Activated naive CD4-positive, alpha-beta T cell treated with anti-CD3 and anti-CD28 coated beads, Interleukin-2, amount 10 ng/mL, durations not matched to agents 7 days and 5 days (primary cell): ENCODE measurements at places on chromosomes 5 and 9.

DNA sequence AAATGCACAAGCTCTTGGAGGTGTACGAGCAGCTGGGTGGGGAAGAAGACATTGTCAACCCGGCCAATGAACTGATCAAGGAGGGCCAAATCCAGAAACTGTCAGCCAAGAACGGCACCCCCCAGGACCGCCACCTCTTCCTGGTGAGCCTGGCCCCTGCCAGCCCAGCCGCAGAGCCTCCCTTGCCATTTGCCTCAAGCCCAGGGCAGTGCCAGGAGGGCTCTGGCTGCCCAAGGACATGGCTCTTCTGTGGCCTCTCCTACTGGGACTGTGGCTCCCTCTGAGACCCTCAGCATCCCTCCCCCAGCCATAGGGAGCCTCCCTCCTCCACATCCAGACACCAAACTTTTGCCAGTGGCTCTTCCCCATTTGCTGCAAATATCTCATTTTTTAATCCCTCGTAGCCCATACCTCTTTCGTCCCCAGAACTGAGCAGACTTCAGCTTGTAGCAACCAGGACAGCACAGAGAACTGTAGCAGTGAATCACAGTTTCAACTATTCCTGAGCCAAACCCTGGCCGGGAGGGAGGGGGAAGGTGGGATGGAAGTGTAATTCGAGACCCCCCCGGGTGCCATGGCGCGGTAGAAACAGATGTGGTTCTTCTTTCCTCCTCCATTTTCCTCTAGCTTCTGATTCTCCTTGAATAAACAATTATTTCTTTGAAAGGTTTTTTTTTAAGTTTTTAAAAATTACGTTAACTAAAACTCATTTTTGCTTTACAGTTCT, 44.5 kb upstream of the SUSD3 start:
- no peak for DNase-seq

DNA sequence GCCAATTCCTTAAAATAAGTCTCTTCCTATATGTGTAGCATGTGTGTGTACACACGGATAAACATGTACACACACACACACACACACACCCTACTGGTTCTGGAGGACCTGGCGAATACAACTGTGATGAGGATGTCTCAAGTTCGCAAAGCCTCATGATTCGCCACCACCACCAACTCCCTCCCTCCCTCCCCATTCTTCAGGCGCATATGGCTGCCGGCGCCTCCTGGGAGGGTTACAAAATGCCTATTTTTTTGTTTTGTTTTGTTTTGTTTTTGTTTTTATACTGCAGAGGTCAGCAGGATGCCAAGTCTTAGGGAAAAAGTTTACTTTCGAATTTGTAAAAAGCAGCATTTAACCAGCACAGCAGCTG, 88.0 kb downstream of the DAP start:
- DNase-seq = no peak

- no peak for DNase-seq
These were observed 249.4 kb downstream of the NPR3 start for GRCh38 chr5:32960340-32961058.

DNA sequence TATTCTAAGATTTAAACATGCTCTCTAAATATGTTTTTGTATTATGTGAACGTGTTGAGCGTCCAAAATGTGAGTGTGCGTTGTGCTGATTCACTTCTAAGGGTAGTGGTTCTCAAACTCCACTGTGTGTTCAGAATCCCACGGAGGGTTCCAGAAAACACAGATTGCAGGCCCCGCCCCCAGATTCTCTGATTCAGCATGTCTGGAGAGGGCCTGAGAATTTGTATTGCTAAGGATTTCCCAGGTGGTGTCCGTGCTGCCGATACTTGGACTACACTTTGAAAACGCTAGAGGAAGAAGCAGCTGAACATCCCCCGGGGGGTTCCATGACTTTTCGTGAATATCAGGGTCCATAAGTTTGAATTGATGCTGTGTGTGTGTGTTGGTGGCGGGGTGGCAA, 1043.2 kb upstream of the WWC1 start:
- no peak for DNase-seq

DNA sequence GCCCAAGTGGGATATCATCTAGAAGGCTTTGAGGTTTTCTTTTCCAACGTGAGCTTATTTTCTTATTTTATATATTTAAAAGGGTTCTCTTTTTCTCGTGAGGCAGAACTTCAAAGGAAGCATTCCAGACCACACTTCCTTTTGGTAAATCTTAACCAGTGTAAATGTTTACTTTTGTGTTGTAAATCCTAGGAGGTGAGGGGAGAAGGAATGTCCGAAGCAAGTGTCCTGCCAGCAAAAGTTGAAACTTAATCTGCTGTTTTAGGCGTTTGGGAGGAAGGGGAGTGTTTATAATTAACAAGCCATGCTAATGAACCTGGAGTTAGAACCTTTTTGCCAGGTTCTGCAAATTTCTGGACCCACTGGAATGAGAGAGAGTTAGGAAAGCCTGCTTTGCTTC, 37.9 kb downstream of the WWC1 start:
- no peak for DNase-seq

GRCh38 chr5:35672995-35673394, 55.3 kb downstream of the SPEF2 start:
- DNase-seq = peak; percentile 52

- DNase-seq = no peak
These were observed 63.7 kb upstream of the ZNF622 start for GRCh38 chr5:16529306-16529705.

DNA sequence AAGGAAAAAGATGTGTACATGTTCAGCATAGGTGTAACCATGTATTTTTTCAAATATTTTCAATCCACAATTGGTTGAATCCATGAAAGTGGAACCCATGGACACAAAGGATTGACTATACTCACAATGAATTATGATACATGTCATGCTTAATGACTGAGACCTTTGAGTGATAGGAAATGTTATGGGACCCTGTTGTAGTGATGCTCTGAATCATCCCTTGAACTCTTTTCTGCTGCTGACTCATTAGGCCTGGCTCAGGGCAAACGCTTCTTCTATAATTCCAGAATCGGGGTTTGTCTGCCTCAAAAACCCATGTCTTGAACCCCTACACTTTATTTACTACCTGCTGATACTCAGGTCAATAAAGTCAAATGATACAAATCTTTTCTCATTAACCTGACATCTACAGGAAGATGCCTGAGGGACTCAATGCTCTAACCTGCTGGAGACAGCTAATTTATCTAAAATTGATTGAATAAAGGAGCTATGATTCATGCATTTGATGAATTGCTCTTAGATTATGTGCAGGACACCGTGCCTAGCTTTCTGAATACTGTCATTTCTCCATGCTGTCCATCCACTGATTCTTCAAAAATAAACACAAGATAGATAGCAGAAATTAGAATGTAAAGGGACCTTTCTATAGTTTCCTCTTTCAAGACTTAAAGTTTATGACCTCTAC, 260.1 kb downstream of the PRELID2 start:
- DNase-seq = no peak

DNA sequence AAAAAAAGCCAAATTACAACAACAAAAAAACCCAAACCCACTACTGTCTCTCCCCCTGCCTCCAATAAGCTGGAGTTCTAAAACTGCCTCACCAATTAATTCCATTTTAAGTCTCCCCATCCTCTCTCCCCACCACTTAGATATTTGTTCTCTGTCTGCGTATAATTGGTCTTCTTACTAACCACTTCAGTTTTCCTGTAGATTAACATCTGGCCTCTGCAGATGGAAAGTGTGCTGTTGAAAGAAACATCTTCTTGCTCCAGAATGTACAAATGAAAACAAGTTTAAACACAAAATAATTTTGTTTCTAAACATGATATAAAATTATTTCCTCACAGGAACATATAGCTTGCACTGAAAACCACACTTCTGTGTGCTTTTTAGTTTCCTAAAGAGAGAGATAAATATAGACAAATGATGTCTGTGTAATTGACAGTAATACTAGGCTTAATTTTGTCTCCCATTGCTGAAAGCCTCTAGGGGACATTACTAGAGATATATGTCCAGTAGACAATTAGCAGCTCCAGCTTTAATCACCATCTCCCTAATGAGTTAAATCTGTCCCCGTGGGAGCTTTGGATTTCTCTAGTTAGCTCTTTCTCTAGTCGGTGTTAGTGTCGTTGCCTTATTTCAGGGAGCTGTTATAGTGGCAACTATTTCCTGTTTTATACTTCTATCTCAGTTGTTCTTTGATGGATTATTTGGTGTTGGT, 164.0 kb downstream of the ARHGAP26 start:
- no peak for DNase-seq

GRCh38 chr9:82750411-82750913, 312.5 kb downstream of the RASEF start:
- no peak for DNase-seq

DNA sequence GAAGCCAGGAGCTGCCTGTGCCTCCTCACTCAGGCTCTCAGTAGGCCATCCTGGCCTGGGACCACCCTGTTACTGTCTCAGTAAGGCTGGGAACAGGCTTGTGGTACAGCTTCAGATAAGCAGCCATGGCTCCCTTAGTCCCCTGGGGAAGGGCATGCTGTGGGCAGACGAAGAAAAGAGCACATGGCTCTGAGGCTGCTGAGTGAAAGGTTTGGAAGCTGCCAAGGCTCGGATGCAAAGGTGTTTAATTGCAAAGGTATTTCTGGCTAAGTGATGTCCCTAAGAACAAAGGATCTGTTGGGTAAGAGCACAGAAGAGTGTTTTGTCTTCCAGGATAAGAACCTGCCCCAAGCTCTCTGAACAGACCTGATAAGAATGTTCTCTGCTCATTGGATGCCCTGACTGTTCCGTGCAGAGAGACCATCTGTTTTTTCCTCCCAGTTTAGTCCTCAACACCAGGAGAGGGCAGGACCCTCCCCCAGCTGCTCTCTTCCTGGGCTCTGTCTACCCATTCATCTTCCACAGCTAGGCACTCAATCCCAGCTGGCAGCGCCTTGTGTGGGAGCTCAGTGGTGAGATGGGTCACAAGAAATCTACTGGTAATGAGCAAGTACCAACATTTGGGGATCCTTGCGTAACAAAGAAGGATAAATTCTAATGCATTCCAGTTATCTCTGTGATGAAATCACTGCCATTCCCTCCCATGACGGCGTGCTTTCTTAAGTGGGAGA, 17.7 kb downstream of the ANGPTL2 start:
- DNase-seq = no peak

DNA sequence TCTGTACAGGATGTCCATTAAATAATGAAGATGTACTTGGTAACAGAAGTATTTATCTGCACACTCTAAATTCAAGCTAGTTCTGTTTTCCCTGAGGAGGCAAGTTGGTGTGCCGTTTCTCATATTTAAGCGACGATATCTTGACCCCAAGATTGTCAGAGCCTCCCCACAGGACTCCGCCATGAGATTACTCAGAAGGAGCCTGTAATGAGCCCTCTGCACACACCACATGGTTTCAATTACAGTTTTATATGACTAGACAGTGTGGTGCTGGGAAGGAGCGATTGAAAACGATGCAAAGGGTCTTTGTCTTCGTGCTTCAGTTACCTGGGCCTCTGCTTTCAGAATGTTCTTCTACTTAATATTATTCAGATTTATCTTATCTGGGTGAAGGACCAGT, 840.4 kb upstream of the WWC1 start:
- no peak for DNase-seq

GRCh38 chr5:27472000-27472763, 433.8 kb upstream of the CDH9 start:
- peak; percentile 27 for DNase-seq

DNA sequence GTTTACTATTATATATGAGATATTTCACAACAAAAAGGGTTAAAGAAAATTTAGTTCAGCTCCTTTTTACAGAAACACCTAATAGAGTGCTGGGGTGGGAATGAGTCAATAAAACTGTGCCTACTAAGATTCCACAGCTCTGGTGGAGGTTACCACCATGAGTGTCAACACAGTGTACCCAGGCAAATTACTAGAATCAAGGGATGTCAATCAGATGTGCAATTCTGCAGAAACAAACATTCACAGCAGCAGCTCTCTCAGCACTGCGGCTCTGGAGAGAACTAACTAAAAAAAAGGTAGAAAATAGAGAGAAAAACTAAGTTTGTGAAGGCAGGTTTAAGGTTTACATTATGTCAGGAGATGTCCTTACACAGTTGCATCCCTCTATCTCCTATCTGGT, 1313.0 kb downstream of the MAT2B start:
- DNase-seq = no peak

- no peak for DNase-seq
These were observed 675.6 kb downstream of the BRINP1 start for GRCh38 chr9:118693645-118694044.

GRCh38 chr9:92138157-92138959, 23.1 kb upstream of the SPTLC1 start:
- peak; percentile 81 for DNase-seq

DNA sequence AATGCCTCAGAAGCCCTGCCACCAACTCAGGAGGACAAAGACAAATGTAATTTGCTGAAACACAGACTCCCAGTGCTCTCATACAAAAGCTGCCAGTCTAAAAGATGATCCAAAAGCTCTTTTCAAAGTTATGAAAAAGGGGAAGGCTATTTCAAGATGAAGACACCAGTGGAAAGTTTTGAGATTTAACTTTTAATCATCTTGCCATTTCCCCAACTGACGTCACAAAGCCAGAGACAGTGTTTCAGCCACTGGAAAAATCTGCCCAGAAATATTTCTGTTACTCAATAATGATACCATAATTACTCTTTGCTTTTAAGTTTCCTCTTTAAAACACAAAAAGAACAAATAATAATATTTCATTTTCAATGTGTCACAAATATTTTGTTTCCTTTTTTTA, 20.9 kb downstream of the ENG start:
- DNase-seq = no peak

GRCh38 chr5:52015760-52016159, 632.5 kb downstream of the ISL1 start:
- no peak for DNase-seq

DNA sequence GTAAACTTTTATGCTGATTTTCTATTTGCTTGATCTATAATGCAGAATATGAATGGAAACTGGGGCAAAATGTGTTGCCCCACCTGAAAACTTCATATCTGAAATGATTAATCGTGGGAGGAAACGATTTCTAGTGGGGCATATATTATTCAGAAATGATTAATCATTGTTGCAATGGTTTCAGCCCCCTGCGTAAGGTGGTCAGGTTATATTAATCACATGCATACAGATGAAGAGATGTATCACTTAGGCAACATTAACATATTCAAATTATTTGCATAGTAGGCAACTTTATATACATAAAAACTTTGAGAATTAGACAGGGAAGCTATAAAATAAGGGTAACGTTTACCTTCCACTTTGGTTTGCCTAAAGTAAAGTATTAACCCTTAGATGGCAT, 49.8 kb downstream of the LSM11 start:
- DNase-seq = no peak

DNA sequence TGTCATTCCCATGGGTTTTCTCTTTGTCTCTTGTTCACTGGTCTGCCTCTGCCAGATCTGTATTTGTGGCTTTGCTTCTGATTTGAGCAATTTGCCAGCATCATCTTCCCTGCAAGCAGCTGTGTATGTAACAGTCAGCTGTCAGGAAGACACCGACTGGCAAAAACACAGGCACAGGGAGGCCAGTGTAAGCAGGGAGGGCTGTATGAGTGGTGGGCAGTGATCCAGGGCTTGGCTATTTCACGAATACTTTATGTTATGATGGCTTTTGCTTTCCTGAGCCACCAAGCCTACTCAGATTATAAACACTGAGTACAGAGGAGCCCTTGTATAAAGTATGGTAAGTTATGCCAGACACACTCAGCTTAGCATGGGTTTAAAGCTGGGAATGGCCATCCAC, 11.6 kb downstream of the BNIP1 start:
- no peak for DNase-seq

- DNase-seq = no peak
These were observed 21.5 kb upstream of the NIPBL start for GRCh38 chr5:36855141-36855495.

- no peak for DNase-seq
These were observed 24.4 kb upstream of the SLC1A1 start for GRCh38 chr9:4465910-4466309.

- DNase-seq = no peak
These were observed 273.3 kb downstream of the MAN2A1 start for GRCh38 chr5:109962882-109963603.

GRCh38 chr5:148290271-148291195, 21.7 kb upstream of the SPINK7 start:
- DNase-seq = no peak
